ENCODE measurements at places on chromosomes 3 and 15. TPM values are rescaled to one million over a fixed set of nuclear protein-coding genes. Genes with fewer than 3 reads are reported as not detected.

Gene MAP2K5
- total RNA-seq: 13.7 TPM

Gene CPNE9
- not detected for total RNA-seq

Gene TGM5
- total RNA-seq: not detected

Gene DCUN1D1
- 49.2 TPM for total RNA-seq

Gene PFKFB4
- total RNA-seq: 14.1 TPM

Gene TMEM45A
- total RNA-seq: 82.6 TPM

Gene CERS3
- 2.5 TPM for total RNA-seq

Gene LRRN1
- total RNA-seq: 37.5 TPM

GRCh38 chr15:87135109-87135508 is 1055.4 kb downstream of the AGBL1 start:
- H3K27me3 ChIP-seq: no peaks in the 10 kb centered on the region
- no peak overlapping the region for H3K4me3 ChIP-seq
- H3K4me1 ChIP-seq: no peaks in the 10 kb centered on the region

DNA sequence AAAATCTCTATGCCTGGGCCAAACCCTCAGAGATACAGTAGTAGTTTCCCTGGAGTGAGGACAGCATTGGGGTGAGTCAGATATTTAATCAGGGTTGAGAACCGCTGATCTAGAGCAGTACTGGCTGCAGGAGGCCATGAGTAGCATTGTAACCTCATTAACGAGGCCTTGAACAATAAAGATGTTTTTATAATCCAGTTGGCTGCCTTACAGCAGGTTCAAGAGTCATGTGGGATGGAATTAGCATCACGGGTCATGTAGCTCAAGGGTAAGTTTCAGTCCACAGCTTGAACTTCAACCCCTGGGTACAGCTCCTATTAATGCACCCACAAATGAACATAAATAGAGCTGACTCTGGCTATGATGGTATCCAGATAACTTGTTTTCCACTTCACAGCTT is 5.1 kb downstream of the HPS3 start:
- DNase-seq: peak; percentile 17
- H3K4me3 ChIP-seq: no peak overlapping the region
- no peaks in the 10 kb centered on the region for H3K36me3 ChIP-seq
- H3K4me1 ChIP-seq: peaks cover 18% of the 10 kb centered on the region
- peak overlapping the region; percentile 17 for H3K27ac ChIP-seq

DNA sequence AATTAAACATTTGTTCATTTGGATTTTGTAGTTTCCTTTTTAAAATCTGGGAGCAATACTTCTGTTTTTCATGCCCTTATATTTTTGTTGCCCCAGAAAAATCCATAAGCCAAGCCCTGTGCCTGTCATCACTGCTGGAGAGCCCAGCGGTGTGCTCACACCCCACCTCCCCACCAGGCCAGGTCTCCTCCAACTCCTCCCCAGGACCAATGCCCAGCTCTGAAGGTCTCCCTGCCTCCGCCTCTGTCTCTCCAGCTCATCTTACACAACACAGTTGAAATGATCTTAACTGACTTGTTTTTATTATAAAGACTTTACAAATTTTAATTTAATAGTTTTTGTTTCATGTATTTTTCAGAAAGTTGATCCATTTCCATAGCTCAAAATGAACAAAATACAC is 66.4 kb downstream of the RHCG start:
- no peaks in the 10 kb centered on the region for H3K4me1 ChIP-seq
- peaks cover 45% of the 10 kb centered on the region for H3K27me3 ChIP-seq
- no peaks in the 10 kb centered on the region for H3K36me3 ChIP-seq
- peak overlapping the region; percentile 64 for H3K4me3 ChIP-seq

DNA sequence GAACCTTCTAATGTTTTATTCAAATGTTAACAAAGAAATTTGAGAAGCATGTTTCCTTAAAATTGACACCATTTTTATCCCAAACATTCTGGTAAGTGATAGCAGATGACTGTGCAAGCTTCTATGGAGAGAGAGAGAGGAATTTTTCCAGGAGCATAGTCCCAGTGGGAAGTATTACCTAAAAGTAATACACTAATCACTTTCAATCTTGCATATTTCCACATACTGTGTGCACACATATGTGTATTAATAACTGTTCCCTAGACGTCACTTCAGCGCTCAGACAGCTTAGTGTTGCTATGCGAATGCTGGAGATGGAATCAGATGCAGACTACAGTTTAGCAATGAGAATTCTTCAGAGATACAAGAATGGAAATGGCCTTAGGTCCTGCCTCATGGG is 424.3 kb upstream of the TPRG1 start:
- peak overlapping the region; percentile 55 for H3K27ac ChIP-seq
- no peak overlapping the region for H3K4me3 ChIP-seq
- DNase-seq: no peak
- no peaks in the 10 kb centered on the region for H3K27me3 ChIP-seq
- peaks cover 17% of the 10 kb centered on the region for H3K4me1 ChIP-seq
- no peaks in the 10 kb centered on the region for H3K36me3 ChIP-seq

- H3K36me3 ChIP-seq: no peaks in the 10 kb centered on the region
- no peaks in the 10 kb centered on the region for H3K4me1 ChIP-seq
- DNase-seq: no peak
- H3K27ac ChIP-seq: no peak overlapping the region
- H3K4me3 ChIP-seq: no peak overlapping the region
These were observed 335.1 kb upstream of the DCBLD2 start for GRCh38 chr3:99236576-99236975.

DNA sequence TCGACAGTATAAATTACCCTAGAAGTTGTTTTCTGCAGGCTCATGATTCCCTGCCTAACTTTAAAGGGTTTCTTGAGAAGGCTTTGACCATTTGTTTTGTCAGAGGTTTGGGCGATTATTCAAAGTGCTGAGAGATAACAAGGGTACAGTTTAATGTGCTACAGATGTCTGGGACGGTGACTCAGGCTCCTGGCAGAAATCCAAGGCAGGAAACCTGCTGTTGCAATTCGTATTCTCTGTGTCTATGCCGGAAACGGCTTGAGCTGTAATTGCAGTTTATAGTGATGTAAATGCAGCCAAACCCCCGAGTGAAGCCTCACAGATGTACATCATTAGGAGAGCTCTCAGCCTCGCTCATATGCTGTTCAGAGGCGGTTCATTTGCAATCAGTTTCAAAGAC is 65.6 kb downstream of the SYNPR start:
- no peaks in the 10 kb centered on the region for H3K27me3 ChIP-seq
- H3K27ac ChIP-seq: peak overlapping the region; percentile 44
- H3K4me3 ChIP-seq: no peak overlapping the region
- no peaks in the 10 kb centered on the region for H3K36me3 ChIP-seq

GRCh38 chr15:58538225-58538727 is 106.5 kb downstream of the LIPC start:
- no peaks in the 10 kb centered on the region for H3K36me3 ChIP-seq
- DNase-seq: no peak
- H3K27ac ChIP-seq: no peak overlapping the region

- no peak overlapping the region for H3K4me3 ChIP-seq
- no peaks in the 10 kb centered on the region for H3K4me1 ChIP-seq
- H3K36me3 ChIP-seq: no peaks in the 10 kb centered on the region
- no peak for DNase-seq
- no peak overlapping the region for H3K27ac ChIP-seq
- H3K27me3 ChIP-seq: no peaks in the 10 kb centered on the region
These were observed 59.1 kb upstream of the PYDC2 start for GRCh38 chr3:191401775-191402357.

- H3K36me3 ChIP-seq: no peaks in the 10 kb centered on the region
- no peaks in the 10 kb centered on the region for H3K4me1 ChIP-seq
- H3K4me3 ChIP-seq: no peak overlapping the region
- DNase-seq: no peak
These were observed 21.7 kb downstream of the ATG3 start for GRCh38 chr3:112539825-112540650.

GRCh38 chr3:61865466-61866152 is 304.2 kb downstream of the PTPRG start:
- H3K4me1 ChIP-seq: no peaks in the 10 kb centered on the region
- H3K36me3 ChIP-seq: no peaks in the 10 kb centered on the region
- no peaks in the 10 kb centered on the region for H3K27me3 ChIP-seq
- no peak for DNase-seq
- H3K4me3 ChIP-seq: no peak overlapping the region

DNA sequence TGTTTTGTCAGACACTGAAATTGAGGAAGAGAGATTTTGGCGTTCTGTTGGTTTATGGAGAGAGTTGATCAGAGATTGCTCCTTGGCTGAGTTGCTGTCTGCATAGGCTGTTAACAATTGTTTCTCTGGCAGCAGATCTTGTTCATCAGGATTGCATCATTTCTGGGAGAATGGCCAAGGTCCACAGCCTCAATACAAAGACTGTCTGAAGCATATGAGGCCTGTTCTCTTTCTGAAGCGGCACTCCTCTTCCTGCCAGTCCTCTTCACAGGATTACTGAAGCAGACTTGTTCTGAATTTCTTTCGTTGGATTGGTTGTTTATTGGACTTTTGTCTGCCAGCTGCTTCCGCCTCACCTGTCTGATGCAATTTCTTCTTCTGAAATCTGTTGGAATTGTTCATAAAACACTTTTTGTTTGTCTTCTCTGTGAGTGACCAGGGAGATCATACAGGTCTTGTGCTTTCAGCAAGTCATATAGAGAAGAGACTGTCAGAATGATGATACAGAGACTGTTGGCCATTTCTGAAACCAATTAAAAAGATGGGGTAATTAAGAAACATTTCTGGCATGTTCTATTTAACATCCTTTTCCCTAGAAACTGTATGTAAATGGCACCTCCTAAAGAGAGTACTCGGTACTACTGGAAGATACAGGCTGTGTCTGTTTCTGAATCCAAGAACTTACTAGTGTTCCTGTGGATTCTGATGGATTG is 25.5 kb downstream of the SETD5 start:
- H3K4me3 ChIP-seq: no peak overlapping the region
- H3K27ac ChIP-seq: peak overlapping the region; percentile 90
- H3K4me1 ChIP-seq: peaks cover 35% of the 10 kb centered on the region
- peak; percentile 90 for DNase-seq
- no peaks in the 10 kb centered on the region for H3K27me3 ChIP-seq

GRCh38 chr15:45101749-45102148 is 12.2 kb downstream of the DUOX2 start:
- H3K27me3 ChIP-seq: no peaks in the 10 kb centered on the region
- H3K4me1 ChIP-seq: no peaks in the 10 kb centered on the region
- DNase-seq: no peak
- no peak overlapping the region for H3K4me3 ChIP-seq
- no peak overlapping the region for H3K27ac ChIP-seq
- no peaks in the 10 kb centered on the region for H3K36me3 ChIP-seq

DNA sequence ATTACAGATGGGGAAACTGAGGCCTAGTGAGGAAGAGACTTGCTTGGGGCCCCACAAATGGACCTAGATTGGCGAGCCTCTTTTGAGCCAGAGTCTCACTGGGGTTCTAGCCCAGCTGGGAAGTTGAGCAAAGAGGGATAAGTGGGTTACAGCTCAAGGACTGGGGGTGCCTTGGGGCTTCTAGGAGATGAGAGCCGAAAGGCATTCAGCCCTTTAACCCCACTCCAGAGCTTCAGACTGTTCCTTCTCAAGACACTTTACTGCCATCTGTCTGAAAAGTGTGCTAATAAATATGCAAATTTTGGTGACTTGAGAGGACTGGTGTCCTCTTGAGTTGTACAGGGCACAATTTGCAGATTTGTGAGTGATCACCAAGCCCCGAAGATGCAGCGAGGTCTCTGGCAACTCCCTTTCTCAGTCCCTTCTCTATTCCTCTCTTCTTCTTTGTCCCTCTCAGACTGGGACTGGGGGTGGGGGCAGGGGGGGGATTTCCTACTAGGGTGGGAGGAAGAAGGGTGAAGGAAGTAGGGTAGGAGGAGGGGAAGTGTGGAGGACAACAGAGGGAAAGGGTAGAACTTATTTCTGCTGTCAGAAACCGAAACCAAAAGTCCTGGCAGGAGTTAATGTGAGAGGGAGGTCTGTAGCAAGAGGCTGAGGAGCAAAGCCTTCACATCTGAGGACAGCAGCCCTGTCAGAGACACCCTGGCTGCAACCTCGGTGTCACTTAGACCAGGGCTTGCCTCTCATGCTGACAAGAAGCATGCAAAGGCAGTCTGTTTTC is 16.2 kb upstream of the ANKDD1A start:
- DNase-seq: no peak
- H3K36me3 ChIP-seq: no peaks in the 10 kb centered on the region
- H3K27me3 ChIP-seq: no peaks in the 10 kb centered on the region

GRCh38 chr15:77532067-77532710 is 100.5 kb downstream of the LINGO1 start:
- H3K4me3 ChIP-seq: no peak overlapping the region
- H3K27ac ChIP-seq: no peak overlapping the region
- no peaks in the 10 kb centered on the region for H3K36me3 ChIP-seq

DNA sequence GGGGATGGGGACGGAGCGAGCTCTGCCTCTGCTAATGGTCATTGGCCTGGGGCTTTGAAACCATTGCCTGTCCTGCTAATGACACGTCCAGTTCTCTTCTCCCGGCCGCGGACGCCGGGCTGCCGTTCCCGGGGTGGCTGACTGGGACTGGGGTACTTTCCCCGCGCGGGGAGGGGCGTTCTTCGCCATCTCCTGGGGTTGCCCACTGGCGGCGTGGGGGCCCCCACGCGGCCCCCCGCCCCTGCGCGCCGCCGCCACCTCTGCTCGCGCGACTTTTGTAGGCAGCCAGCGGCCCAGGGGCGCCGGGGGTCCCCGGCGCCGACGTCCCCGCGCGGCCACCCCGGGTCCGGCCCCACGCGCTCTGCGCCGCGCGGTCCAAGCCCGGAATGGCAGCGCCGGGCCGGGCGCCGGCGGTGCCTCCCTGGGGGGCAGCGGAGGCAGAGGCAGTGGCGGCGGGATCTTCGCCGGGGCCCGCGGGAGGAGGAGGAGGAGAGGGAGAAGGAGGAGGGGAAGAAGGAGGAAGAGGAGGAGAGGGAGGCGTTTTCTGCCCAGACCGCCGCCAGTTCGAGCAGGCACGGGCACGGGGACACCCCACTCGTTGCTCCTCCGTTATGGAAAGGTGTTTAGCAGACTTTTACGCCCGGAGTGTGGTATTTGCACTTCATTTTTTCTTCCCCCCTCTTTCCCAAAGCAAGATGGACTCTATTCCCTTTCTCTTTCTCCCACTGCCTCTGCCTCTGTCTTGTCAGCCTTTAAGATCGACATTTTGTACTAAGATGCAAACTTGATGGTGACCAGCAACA is 2.3 kb downstream of the BBX start:
- no peaks in the 10 kb centered on the region for H3K27me3 ChIP-seq
- H3K4me3 ChIP-seq: peak overlapping the region; percentile 94
- peak overlapping the region; percentile 98 for H3K27ac ChIP-seq
- peak; percentile 77 for DNase-seq

All from hepatocyte (in vitro differentiated cells).